Hematopoietic multipotent progenitor cell treated with erythropoietin and hydrocortisone succinate and interleukin-3 and kit ligand, for 8 days (in vitro differentiated cells): ENCODE measurements at places on chromosomes 13 and 19.

GRCh38 chr19:6687114-6687513, 17.2 kb upstream of the TNFSF14 start:
- DNase-seq, result no peak

GRCh38 chr13:30629527-30629926, 11.8 kb downstream of the USPL1 start:
- DNase-seq, result peak; percentile 65

GRCh38 chr13:24614306-24615080, 65.7 kb upstream of the ATP12A start:
- no peak for DNase-seq

DNA sequence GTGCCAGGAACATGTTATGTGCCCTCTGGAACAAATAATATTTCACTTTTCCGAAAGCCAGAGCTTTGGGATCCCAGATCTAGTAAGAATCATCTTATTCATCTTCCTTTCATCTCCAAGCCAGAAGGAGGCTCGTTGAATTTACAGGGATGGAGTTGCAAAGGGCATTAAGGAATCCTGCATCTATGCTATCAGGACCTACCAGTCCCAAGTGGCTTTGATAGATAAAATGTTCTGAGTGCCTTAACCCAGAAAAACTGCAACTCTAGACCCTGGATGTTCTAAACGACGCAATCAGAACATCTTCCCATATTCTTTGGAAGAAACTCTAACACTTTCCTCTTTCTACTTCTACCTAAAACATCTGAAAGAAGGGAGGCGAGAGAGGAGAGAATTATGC, 9.2 kb upstream of the EDDM13 start:
- DNase-seq, result peak; percentile 63

DNA sequence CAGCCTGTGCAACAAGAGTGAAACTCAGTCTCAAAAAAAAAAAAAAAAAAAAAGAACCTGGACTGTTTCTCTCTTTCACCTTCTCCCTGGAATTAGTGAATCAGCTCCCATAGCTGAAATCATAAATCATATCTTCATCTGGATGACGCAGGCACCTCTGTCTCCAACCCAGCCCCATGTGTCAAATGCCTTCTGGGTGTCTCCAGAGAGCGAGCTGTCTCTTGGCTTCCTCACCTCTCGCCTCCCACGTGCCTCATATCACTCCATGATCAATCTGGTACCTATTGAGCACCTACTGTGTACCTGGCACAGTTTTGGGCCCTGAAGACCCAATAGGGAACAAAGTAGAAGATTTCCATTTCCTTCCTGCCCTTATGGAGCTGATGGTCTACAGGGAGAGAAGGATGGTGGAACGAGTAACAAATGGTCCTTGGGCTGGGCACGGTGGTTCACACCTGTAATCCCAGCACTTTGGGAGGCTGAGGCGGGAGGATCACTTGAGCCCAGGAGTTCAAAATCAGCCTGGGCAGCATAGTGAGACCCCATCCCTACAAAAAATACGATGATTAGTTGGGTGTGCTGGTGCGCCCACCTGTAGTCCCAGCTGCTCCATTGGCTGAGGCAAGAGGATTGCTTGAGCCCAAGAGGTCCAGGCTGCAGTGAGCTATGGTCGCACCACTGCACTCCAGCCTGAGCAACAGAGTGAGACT, 2.5 kb downstream of the HSD11B1L start:
- DNase-seq, result no peak

- no peak for DNase-seq
Observed at GRCh38 chr13:28012896-28013295, 24.4 kb upstream of the URAD start.

DNA sequence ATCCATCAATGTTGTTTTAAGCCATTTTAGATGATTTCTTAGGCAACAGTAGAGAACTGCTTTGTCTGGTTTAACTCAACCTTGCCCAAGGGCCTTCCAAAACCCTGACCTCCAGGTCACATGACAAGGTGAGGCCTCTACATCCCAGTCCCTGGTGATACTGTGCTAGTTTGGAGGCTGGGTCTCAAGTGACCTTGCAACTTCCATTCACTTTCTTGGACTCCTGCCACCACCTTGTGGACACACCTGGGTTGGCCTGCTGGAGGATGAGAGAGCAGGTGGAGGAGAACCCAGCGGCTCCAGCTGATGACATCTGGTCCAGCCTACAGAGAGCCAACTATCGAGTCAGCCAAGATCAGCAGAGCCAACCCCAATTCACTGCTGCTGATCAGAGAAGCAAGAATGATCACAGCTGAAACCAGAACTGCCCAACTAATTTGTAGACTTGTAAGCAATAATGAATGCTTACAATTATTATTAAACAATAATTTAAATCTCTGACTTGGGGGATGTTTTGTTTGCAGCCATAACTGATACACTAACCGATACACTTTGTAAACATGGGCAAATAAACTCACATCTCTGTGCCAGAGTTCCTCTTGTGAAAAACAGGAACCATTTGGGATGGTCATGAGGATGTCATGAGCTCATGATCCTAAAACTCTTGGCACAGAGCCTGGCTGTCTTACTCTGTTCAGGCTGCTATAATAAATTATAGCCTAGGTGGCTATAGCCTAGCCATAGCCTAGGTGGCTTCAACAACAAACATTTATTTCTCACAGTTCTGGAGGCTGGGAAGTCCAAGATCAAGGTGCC, 11.5 kb downstream of the FAM187B start:
- no peak for DNase-seq

- peak; percentile 75 for DNase-seq
Observed at GRCh38 chr19:12792051-12792852, 966 bp downstream of the JUNB start.

DNA sequence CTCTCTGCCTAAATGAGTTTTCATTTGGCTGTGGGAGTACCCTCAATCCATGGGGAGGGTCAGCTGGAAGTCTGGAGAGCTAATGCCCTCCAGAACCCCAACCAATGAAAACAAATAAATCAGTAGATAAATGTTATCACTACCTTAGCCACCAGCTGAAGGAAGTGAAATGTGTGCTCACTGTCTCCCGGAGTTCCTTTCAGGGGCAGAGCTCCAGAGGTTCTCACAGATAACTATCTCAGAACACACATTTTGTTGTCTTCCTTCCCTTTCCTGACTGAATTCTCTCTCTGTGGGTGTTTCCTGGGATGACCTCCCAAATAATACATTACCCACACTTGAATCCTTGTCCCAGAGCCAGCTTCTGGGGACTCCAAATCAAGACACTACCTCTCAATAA, 779.6 kb downstream of the DIAPH3 start:
- no peak for DNase-seq

GRCh38 chr13:88074794-88075510, 403.8 kb downstream of the SLITRK5 start:
- no peak for DNase-seq

- DNase-seq, result no peak
Observed at GRCh38 chr13:34277936-34278335, 460.0 kb downstream of the RFC3 start.

- no peak for DNase-seq
Observed at GRCh38 chr19:50447053-50447452, 14.4 kb downstream of the MYBPC2 start.

GRCh38 chr13:45073809-45074208, 46.5 kb upstream of the GTF2F2 start:
- peak; percentile 44 for DNase-seq

DNA sequence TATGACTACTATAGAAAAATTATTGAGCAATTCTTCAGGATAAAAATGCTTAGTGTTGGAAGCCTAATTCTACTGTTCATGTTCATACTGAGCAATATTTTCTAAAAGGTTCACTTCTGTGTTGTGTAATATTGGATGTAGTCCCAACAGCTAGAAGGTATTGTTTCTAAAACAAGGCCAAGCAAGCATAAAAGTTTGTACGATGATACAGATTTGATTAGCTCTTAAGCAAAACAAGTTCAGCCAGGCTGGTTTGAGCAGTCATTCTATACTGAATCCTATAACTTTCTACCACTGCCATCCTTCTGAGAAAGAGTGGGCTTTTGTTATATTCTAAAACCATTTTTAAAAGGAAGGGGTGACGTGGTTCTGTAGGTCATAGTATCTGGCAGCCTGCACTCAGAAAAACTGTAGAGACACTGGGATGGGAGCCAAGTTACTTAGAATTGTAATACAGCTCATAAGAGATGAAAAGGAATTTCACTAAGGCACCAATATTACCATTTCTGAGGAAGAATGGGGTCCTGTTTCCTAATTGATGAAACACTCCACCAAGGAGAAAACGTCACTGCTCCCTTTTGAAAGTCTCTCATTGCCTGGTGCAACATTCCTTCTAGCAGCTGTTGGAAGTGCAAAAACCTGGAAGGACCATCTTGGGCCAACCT, 275.0 kb upstream of the DACH1 start:
- no peak for DNase-seq

- peak; percentile 61 for DNase-seq
Observed at GRCh38 chr19:16714702-16715287, 4.9 kb upstream of the NWD1 start.

DNA sequence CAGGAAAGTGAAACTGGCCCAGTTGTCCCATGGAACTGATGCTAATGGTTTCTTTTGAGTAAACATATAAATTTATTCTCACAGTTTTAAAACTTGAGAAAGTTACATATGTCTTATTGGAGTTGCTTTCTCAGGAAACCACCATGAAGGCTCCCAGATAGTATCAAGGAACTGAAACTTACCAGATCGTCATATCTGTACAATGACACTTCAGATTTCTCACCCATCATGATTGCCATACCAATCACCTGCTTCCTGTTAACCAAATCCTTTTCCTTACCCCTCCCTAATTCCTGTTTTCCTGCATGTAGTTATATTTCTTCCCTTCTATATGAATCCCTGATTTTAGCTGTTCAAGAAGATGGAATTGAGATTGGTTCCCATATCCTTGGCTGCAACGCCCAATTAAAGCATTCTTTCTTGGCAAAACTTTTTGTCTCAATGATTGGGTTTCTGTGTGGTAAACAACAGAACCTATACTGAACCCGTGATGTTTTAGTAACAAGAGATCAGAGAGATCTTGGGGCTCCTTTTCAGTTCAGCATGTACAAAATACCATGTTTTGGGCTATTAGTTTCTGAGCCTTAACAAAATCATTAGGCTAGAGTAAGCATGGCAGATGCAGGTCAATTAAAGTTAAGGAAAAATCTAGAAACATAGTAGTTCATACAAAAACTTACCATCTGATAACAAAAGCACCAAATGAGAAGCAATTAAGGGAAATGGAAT, 781.3 kb upstream of the MIR17HG start:
- no peak for DNase-seq

DNA sequence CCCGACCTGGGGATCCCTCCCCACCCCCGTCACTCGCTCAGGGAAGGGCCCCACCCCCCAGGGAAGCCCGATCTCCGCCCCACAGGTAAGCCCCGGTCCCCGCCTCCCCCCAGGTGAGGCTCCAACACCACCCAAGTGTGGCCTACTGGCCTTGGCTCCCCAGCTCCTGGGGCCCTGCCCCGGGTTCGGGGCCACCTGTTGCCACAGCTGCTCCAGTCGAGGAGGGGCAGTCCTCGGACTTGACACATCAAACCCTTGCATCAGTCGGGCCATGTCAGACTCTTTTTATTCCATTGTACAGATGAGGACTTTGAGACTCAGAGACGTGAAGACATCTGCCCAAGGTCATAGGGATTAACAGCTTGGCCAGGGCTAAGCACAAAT, 512 bp downstream of the CC2D1A start:
- no peak for DNase-seq

- no peak for DNase-seq
Observed at GRCh38 chr19:45363861-45364459, 6.4 kb downstream of the ERCC2 start.

GRCh38 chr19:52942386-52943133, 19.3 kb upstream of the ZNF888 start:
- DNase-seq, result peak; percentile 90

- DNase-seq, result no peak
Observed at GRCh38 chr19:14265290-14266036, 59.5 kb upstream of the ADGRL1 start.

DNA sequence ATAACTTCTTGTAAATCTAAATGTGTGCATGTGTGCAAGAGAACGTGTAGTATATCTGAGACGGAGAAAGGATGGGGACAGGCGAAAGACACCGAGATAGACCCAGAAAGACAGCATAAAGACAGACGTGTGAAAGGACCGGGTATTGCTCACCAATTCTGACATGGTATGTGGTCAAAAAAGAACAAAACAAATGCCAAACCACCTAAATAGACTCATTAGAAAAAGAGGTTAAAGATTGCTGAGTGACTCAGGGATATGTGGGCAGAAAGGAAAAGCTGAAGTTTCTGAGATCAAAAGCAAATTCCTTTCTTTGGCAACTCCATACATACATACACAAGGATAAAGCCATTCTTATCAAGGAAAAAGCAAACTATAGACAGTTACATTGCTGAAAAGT, 179.7 kb upstream of the TSC22D1 start:
- no peak for DNase-seq

GRCh38 chr19:33705090-33705847, 83.5 kb downstream of the CHST8 start:
- DNase-seq, result no peak

- no peak for DNase-seq
Observed at GRCh38 chr13:44079413-44080205, 199.9 kb downstream of the LACC1 start.

DNA sequence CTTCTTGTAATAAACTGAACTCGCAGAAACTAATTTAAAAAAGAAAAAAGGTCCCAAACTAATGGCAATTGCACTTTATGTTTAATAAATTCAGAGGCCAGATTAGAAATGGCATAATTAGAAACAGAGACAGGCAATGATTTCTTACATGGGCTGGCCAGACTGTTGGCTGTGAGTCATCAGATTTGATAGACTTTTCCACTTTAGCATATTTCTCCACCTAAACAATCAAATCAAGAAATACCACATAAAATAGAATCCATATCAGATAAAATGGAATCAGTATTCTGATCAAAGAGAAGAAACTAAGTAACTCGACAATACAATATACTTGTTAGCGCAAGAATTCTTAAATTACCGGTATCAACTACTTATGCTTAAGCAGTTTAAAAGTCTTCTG, 29.0 kb downstream of the EXOSC8 start:
- DNase-seq, result no peak

GRCh38 chr13:51818781-51819511, 15.0 kb upstream of the DHRS12 start:
- DNase-seq, result no peak

- no peak for DNase-seq
Observed at GRCh38 chr13:97002581-97002980, 8.3 kb upstream of the OXGR1 start.

DNA sequence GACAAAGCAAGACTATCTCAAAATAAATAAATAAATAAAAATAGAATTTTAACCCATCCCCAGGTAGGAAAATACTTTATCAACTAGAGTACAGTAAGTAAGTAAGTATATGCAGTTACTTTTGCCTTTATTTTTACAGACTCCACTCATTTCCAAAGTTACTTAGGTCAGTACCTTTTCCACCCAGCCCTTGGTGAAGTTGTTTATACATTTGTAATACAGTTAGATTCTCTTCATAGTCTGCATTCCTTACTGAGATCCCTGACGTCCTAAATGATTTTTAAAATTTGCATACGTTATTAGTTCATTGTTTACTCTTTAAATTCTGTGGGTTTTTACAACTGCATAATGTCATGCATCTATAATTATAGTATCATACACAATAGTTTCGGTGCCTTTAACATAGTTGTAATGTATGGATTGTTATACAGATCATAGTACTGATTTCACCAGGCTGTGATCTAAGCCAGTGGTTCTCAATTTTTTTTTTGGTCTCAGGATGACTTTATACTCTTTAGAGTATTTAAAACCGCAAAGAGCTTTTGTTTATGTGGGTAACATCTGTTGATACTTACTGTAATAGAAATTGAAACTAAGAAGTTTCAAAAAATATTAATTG, 10.4 kb downstream of the SETDB2 start:
- DNase-seq, result no peak

- DNase-seq, result no peak
Observed at GRCh38 chr13:101272886-101273285, 143.4 kb downstream of the NALCN start.
